ENCODE measurements at places on chromosomes 2 and 18.

GRCh38 chr18:47254341-47254939 is 3.0 kb upstream of the SKOR2 start:
- no peak for DNase-seq

DNA sequence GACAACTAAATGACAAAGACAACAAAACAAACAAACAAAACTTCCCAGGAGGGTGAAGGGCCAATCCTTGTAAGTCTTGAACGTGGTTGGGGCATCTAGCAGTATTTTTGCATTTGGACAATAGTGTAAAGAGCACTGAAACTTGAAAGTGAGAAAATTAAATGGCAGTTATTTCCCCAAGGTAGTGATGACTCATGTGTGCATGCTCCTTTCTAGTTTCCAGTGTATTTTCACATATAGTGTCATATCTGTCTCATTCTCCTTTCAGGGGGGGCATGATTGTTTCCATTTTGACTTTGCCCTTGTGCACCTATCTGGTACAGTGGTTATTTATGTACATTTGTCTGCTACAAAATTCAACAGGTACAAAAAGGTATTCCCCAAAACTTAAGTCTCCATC is 39.5 kb downstream of the CERS6 start:
- DNase-seq = no peak

- peak; percentile 81 for DNase-seq
Observed at GRCh38 chr2:127049927-127050802, 56.8 kb downstream of the BIN1 start.

- peak; percentile 49 for DNase-seq
Observed at GRCh38 chr2:190382851-190383250, 25.3 kb upstream of the MFSD6 start.

- no peak for DNase-seq
Observed at GRCh38 chr18:50981381-50981780, 13.5 kb downstream of the ELAC1 start.

DNA sequence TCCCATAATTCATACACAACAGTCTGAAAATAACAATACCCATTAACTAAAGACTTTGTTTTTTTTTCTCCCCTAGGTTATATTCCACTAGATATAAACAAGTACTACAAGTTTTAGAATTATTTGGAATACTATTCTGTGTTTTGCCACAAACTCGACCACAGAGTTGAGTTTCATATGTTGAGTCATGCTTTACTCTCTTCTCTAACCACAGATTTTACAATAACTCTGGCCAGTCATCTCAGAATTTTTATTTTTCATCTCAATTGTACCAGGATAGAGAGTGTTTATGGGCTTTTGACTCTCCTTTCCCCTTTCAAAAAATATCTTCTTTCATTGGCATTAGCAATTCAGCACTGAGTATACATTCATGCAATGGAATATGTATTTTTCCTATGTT is 348.7 kb upstream of the GALNT5 start:
- no peak for DNase-seq

- no peak for DNase-seq
Observed at GRCh38 chr2:85326406-85327159, 1.2 kb downstream of the TGOLN2 start.

DNA sequence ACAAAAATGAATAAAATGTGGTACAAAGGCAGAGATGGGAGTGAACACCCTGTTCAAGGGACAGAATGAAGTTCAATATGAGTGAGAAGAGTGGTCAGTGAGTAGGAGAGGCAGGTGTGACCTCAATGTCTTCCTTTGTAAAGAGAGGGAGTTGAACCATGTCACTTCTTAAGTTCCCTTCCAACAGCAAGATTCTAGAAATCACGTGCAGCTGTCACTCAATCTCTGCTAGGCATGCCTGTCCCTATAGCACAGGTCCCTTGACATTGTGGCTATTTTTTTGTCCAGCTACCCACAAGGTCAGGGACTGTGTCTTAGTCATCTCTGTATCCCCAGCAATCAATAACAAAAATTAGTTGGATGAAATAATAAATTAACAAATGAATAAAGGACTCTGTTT is 66.9 kb downstream of the VSNL1 start:
- no peak for DNase-seq

- DNase-seq = no peak
Observed at GRCh38 chr2:172860336-172860707, 124.7 kb downstream of the RAPGEF4 start.

DNA sequence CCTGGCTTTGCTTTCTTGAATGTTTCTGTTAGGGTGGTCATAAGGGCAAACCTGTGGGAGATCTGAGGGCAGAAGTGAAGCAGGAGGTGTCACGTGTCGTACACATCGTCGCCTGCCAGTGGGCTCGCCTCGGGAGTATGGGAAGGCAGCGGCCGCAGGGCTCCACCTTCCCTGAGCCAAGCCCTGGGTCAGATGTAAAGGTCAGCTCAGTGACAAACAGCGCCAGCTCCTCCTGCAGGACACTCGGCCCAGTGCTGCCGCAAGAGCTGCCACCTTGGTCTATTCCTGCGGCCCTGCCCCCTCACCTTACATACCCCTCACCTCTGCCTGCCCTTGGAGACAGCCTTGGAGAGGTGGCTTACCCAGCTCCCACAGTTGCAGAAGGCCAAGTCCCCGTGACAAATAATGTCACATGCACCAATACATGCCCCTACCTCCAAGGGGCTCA is 64.2 kb downstream of the PSMG2 start:
- no peak for DNase-seq

DNA sequence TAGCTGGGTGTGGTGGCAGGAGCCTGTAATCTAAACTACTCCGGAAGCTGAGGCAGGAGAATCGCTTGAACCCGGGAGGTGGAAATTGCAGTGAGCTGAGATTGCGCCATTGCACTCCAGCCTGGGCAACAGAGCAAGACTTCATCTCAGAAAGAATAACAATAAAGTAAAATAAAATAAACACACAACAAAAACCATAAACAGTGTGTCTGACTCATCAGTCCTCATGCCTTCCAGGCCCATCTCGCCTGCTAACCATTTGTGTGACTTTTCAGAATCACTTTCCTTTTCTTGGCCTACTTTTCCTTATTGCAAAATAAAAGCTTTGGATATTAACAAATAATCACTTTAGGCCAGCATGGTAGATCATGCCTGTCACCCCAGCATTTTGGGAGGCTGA is 42.0 kb upstream of the ASXL2 start:
- no peak for DNase-seq

DNA sequence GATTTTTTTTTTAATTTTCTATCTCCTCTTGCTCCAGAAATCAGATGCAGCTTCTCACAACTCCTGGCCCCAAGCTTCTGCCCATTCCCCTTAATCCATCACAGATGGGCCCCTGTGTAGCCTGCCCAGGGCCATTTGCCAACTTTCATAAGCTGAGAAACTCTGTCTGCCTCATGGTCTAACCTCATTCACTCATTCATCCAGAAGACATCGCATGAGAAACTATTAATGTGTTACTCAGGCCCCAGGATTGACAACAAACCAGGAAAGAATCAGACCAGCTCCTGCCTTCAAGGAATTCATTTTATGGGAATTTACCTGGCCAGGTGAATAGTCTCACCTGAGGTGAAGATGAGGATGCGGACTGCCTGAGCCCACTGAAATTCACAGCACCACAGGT is 35.0 kb downstream of the SLC14A2 start:
- no peak for DNase-seq

GRCh38 chr2:240501531-240501991 is 56.2 kb downstream of the ANKMY1 start:
- DNase-seq = no peak

DNA sequence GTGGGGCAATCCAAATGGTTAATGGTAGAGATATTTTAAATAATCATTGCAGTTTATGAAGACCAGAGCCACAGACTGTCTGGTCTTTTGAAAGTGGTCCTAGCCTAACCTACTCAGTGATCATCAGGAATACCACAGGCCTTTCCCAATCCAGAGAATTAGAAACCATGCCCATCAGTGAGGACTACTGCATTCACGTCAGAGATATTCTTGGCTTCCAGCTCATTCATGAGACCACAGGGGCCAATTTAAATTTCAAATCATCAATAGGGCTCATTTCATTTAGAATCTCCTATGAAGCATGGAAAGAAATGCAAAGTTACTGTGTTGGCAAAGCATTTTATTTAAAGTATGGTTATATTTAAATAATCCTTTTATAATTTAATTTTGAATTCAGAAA is 362.3 kb upstream of the KCNJ3 start:
- DNase-seq = no peak

DNA sequence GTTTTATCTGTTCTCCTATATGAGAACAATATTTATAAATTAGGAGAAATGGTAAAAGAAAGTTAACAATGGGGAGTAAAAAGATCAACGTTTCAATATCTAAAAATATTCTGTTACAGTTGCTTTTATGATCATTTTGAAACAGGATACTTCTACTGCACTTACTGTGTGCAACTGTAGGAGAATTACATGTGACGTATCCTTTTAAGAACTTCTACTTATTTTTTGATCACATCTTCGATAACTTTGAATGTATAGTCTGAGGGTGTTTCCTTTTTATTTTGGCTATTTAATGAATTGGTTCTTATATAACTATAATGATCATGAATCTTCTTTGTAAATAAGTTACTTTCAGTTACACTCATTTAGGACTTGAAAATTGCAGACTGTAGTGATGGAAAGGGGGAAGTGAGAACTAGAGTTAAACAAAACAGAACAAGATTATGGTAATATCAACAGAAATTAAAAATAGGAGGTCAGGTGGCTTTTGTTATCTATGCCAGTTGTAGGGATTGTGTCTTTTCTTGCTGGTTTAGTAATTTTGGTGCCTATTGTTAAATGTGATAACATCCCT is 109.9 kb downstream of the MSTN start:
- DNase-seq = no peak

GRCh38 chr2:133352719-133353118 is 215.5 kb downstream of the NCKAP5 start:
- no peak for DNase-seq

DNA sequence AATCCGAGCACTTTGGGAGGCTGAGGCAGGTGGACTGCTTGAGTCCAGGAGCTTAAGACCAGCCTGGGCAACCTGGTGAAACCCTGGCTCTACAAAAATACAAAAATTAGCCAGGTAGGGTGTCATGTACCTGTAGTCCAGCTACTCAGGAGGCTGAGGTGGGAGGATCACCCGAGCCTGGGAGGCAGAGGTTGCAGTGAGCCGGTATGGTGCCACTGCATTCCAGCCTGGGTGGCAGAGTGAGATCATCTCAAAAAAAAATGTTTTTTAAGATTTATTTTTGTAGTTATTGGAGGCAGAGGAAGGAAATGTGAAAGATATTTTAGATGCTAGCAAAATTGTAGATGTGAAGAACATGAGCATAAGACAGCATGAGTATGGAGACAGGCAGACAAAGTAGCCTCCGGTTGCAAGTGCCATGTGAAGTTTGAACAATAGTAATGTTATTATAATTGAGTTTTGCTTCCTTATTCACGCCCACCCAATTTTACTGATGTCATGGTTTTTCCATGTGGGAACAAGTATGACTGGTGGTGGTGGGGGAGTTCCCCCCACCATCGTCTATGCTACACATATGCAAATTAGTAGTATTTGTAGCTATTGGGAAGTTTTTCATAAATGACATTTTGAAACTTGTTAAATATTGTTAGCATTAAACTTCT is 18.0 kb downstream of the REL start:
- no peak for DNase-seq

DNA sequence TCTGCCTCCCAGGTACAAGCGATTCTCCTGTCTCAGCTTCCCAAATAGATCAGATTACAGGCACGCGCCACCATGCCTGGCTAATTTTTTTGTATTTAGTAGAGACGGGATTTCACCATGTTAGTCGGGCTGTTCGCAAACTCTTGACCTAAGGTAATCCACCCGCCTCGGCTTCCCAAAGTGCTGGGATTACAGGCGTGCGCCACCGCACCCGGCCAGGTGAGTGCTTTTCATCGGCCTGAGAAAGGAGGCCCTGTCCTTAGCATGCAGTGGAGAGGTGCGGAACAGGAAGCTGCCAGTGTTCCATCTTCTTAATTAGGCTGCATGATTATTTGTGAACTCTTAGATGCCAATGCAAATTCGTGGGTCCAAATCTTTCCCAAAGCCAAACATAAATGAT is 125.7 kb upstream of the THSD7B start:
- DNase-seq = no peak

DNA sequence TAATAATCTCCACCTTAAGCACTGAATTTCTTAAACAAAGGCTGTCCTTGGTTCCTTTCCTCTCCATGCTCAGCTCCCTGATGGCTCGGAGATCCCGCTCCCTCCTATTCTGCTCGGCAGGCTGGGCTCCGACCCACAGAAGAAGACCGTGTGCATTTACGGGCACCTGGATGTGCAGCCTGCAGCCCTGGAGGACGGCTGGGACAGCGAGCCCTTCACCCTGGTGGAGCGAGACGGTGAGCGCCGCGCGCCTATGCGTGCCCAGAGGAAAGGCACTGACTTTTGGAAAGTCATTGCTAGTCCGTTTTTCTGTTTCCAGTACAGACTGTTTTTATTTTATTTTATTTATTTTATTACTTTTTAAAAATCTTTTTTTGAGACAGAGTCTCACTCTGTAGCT is 9.6 kb downstream of the CNDP2 start:
- DNase-seq = no peak

DNA sequence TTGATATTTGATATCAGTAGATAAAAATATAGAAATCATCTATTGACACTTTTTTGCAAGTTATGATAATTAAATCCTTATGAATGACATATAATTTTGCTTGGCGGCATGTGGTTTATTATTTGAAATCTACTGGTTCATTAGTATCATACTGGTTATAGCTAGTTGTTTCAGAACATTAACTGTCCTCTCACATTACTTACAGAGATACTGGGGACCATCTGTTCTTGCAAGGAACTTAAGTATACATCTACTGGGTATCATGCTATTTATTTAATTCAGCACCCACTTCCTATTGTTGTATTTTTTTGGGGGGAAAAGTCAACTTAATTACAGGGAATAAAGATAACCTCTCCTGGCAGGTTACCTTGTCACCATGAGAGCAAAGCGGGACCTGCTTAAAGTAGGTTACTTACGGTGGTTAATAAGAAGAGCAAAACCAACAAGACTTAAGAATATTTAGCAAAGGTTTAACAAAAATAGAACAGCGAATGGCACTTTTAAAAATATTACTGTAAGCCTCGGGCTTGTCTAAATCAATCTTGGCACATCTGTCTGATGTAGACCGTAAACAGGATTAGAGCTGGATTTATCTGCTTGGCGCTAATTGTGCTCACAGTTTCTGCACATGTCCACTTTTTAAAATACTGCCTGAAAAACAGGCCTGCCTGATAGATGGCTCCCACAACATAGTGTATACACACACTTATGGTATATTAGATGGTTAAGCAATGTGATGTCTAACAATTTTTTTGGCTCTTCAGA is 41.8 kb downstream of the CERKL start:
- no peak for DNase-seq

DNA sequence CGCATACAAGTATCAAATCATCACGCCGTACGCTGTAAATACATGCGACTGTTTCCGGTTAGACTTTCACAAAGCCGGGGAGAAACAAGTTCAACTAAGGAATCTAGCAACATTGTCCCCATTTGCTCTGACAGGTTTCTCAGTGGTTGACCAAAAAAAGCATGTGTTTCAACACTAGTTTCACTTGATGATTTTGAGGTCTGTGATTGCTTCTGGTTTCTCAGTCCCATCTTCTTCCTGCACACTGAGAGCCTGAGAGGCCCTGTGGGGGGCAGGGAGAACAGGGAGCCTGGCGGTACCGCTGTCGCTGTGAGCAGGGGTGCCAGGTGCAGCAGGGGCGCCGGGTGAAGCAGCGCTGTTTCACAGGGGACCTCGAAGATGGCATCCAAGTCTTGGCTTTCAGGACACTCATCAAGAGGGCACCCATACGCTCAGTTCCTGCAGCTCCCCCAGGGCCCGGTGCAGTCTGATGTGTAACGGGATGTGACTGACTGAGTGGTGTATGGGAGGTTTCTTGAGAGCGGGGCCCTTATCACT is 270.9 kb downstream of the TWIST2 start:
- no peak for DNase-seq
